Pancreas (tissue), 10 donors: ENCODE measurements at places on chromosomes 13 and 19.

DNA sequence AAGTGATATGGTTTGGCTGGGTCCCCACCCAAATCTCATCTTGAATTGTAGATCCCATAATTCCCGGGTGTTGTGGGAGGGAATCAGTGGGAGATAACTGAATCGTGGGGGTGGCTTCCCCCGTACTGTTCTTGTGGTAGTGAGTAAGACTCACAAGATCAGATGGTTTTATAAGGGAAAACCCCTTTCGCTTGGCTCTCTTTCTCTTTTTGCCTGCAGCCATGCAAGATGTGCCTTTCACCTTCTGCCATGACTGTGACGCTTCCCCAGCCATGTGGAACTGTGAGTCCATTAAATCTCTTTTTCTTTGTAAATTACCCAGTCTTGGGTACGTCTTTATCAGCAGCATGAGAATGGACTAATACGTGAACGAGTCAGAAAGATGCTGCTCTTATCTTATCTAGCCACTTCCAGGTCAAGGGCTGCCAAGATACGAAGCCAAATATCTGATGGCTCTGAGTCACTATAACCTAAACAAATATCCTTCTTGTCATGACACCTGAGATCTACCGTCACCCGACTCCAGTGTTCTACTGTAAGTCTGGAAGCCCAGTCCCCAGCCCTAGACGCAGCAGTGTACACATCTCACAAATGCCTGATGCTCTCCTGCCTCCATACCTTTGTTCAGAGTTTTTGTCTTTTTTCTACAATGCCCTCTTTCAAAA lies 45.9 kb downstream of the SLC15A1 start:
- no peak for DNase-seq

GRCh38 chr13:101082441-101082840 lies 333.9 kb downstream of the NALCN start:
- DNase-seq, result no peak

DNA sequence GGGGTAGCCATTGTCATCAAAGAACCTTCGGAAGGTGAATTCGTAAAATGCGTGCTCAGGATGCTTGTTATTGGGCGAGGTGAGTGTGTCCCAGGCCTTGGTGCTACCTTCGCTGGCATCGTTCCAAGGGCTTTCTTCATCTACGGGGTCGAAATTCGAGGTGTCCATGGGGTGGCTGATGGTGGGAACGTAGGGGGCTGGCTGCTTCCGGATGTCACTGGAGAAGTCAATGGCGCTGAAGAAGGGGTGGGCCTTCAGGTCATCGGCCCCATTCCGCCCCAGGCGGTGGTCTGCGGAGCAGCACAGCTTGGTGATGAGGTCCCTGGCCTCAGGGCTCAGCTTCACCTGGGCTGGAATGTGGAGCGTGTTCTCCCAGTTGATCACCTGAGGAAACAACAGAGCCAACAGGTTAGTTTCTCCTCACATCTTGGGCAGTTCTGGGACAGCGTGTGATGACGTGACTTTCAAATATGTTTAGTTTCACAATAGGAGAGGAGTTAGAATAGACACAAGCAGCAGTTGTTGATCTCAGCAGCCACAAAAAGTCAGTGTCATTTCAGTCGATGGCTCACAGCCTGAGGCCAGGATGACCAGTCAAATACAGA lies 72.5 kb upstream of the XPO4 start:
- DNase-seq, result no peak

DNA sequence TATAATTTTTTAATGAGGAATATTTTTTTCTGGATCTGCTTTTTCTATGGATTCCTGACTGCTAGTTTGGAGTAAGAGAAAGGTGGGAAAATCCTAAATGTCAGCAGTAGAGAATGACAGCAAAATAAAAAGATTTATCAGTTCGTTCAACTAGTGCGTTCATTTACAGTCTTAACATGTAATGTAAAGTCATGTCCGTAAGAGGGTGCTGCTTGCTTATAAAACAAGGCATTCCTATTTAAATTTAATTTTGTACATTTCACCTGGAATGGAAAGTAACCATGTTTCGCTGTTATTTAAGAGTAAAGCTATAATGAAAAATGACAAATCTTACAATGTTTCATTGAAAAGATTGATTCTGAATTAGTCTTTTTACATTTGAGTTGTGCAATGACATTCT lies 76.6 kb downstream of the ZMYM2 start:
- no peak for DNase-seq

GRCh38 chr13:69213396-69213795 lies 894.2 kb upstream of the ATXN8OS start:
- no peak for DNase-seq
